ENCODE measurements at places on chromosomes 7 and 10. TPM values are rescaled to one million over a fixed set of nuclear protein-coding genes. Genes with fewer than 3 reads are reported as not detected.

The MEIG1 gene
- 0.26 TPM for total RNA-seq

The CHCHD3 gene
- total RNA-seq: 94.0 TPM

The KLF14 gene
- total RNA-seq: under 0.01 TPM

The H2BK1 gene
- not detected for total RNA-seq

The FXYD4 gene
- not detected for total RNA-seq

The PNLIPRP2 gene
- total RNA-seq: not detected

The IQUB gene
- 0.83 TPM for total RNA-seq

The COBL gene
- 0.26 TPM for total RNA-seq

The AKR1C8 gene
- not detected for total RNA-seq

The KCP gene
- 0.50 TPM for total RNA-seq

The CSGALNACT2 gene
- total RNA-seq: 43.9 TPM

The TMEM270 gene
- total RNA-seq: not detected
